ENCODE measurements at places on chromosomes 3 and 15.

- DNase-seq: no peak
- H3K4me3 ChIP-seq: no peak overlapping the region
- H3K27ac ChIP-seq: no peak overlapping the region
Measured at GRCh38 chr3:169122416-169122815, 541.1 kb downstream of the MECOM start.

DNA sequence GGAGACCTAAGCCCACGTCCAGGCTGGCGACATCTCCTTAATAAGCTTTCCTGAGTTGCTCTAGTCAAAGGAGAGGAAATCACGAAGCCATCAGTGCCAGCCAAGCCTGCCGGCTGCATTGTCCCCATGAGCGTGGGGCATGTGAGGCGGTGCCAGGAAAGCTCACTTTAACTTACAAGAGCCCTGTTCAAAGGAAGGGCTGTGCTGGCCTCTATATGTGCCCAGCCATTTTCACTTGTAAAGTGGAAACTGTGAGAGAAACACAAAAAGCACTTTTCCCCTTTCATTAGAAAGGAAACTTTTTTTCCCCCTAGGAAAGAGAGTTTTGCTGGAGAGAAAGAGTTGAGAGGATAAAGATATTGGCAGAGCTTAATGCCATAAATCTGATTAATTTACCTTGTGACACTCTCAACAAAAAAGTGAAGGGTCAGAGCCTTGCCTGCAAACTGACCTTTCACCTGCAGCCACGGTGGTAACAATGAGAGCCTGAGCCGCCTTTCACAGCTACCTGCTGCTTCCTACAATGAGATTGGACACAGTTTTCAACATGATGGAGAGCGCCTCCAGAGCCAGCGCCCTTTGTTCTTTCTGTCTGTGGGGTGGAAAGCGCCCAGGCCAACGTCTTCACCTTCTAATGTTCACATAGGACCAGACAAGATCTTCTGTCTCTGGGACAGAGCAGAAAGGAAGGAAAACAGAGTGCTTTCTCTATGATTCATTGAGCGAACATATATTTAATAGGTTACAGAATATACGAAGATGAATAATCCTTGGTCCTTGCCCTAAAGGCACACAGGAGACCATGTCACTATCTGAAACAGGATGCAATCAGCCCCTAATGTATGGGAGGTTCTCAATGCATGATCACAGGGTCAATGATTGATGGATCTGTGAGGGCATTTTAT lies 233.1 kb upstream of the HES1 start:
- no peaks in the 10 kb centered on the region for H3K36me3 ChIP-seq
- DNase-seq: no peak
- H3K4me3 ChIP-seq: no peak overlapping the region
- no peak overlapping the region for H3K27ac ChIP-seq
- peaks cover under 1% of the 10 kb centered on the region for H3K4me1 ChIP-seq
- no peaks in the 10 kb centered on the region for H3K27me3 ChIP-seq

- H3K36me3 ChIP-seq: no peaks in the 10 kb centered on the region
- H3K4me3 ChIP-seq: no peak overlapping the region
- no peaks in the 10 kb centered on the region for H3K27me3 ChIP-seq
- H3K4me1 ChIP-seq: no peaks in the 10 kb centered on the region
- no peak overlapping the region for H3K27ac ChIP-seq
Measured at GRCh38 chr15:72912121-72912520, 128.6 kb upstream of the ADPGK start.

DNA sequence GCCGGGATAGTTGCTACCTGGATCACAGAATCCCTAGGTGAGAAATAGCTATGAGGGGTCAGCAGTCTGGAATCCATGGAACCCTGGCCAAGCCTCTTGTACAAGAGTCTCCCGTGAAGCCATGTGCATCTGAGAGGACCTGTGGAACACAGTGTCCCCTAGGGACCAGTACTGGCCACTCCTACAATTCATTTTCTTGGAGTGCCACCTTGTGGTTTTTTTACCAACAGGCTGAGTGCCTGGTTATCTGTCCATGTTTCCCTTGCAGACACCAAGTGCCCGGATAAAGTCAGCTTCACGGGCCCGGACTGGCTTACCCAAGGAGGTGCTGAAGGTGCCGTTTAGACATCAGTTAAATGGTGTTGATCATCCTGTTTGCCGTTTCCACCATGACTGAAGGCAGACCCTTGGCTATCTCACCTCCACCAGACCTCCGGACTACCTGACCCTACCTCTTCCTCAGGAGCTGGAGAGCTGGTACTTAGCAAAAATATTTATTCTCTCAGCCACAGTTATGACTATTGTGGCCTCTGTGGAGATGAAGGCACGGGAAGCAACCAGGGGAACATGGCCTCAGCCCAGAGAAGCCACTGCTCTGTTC lies 93.9 kb downstream of the RBPMS2 start:
- no peak overlapping the region for H3K27ac ChIP-seq
- H3K27me3 ChIP-seq: no peaks in the 10 kb centered on the region
- H3K36me3 ChIP-seq: peaks cover 66% of the 10 kb centered on the region
- peak; percentile 83 for DNase-seq

DNA sequence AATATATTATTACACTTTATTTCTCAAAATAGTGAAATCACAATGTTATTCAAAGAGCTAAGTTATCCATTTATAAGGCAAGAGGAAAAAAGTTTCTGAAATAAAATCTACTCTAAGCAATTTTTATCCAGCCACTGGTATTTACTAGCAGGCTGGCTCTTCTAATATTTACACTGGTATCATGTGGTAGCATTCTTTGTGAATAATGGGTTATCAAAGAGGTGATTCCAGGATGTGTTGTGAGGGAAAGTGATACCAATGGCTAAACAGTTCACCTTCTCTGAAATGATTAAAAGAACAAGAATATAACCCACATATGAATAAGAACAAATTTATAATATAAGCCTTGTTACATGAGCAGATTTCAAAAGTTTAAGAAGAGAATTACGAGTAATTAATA lies 44.1 kb downstream of the DHX36 start:
- no peak overlapping the region for H3K4me3 ChIP-seq
- peaks cover 10% of the 10 kb centered on the region for H3K36me3 ChIP-seq
- no peak for DNase-seq
- H3K4me1 ChIP-seq: no peaks in the 10 kb centered on the region
- H3K27ac ChIP-seq: no peak overlapping the region

GRCh38 chr3:193974671-193975535 lies 161.0 kb upstream of the HES1 start:
- H3K4me3 ChIP-seq: no peak overlapping the region
- no peak for DNase-seq
- no peaks in the 10 kb centered on the region for H3K36me3 ChIP-seq
- no peaks in the 10 kb centered on the region for H3K27me3 ChIP-seq
- no peak overlapping the region for H3K27ac ChIP-seq

DNA sequence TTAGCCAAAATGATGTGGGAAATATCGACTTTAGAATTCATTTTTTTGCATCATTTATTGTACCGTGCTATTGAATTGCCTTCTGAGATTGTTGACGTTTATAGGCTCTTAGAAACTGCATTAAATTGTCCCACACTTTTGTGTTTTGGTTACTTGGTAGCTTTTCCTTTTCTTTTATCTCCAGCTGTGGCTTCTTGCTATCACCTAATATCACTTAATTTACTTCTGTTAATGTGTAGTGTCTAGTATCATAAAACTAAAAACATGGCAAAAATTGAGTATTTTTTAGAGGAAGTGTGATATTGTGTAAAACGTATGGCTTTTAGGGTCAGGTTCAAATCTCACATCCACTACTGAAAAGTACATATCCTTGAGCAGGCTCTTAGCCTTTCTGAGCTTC lies 11.2 kb downstream of the TMOD3 start:
- no peaks in the 10 kb centered on the region for H3K27me3 ChIP-seq
- H3K36me3 ChIP-seq: no peaks in the 10 kb centered on the region
- no peaks in the 10 kb centered on the region for H3K4me1 ChIP-seq
- no peak for DNase-seq
- no peak overlapping the region for H3K4me3 ChIP-seq

GRCh38 chr3:65398953-65399352 lies 639.8 kb downstream of the MAGI1 start:
- no peak overlapping the region for H3K4me3 ChIP-seq
- DNase-seq: no peak
- no peaks in the 10 kb centered on the region for H3K27me3 ChIP-seq
- H3K36me3 ChIP-seq: no peaks in the 10 kb centered on the region

DNA sequence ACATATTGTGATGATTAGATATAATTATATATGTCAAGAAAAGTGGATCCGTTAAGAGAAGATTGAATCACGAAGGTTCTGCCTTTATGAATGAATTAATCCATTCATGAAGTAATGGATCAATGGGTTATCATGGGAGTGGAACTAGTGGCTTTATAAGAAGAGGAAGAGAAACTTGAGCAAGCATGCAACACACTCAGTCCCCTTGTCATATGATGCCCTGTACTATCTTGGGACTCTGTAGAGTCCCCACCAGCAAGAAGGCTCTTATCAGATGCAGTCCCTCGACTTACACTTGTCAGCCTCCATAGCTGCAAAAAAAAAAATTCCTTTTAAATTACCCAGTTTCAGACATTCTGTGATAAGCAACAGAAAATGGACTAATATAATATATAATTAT lies 301.9 kb downstream of the RAP2B start:
- H3K27me3 ChIP-seq: no peaks in the 10 kb centered on the region
- H3K36me3 ChIP-seq: no peaks in the 10 kb centered on the region
- H3K4me1 ChIP-seq: no peaks in the 10 kb centered on the region
- DNase-seq: no peak
- H3K27ac ChIP-seq: no peak overlapping the region

- H3K4me1 ChIP-seq: no peaks in the 10 kb centered on the region
- no peak overlapping the region for H3K4me3 ChIP-seq
- H3K27ac ChIP-seq: no peak overlapping the region
- no peaks in the 10 kb centered on the region for H3K36me3 ChIP-seq
- no peak for DNase-seq
- H3K27me3 ChIP-seq: no peaks in the 10 kb centered on the region
Measured at GRCh38 chr3:99315896-99316295, 322.5 kb upstream of the COL8A1 start.

- H3K4me3 ChIP-seq: no peak overlapping the region
- H3K4me1 ChIP-seq: no peaks in the 10 kb centered on the region
- H3K27ac ChIP-seq: no peak overlapping the region
- no peaks in the 10 kb centered on the region for H3K27me3 ChIP-seq
- no peak for DNase-seq
Measured at GRCh38 chr3:164550857-164551256, 527.4 kb downstream of the SI start.

- H3K4me1 ChIP-seq: no peaks in the 10 kb centered on the region
- no peak overlapping the region for H3K27ac ChIP-seq
- no peak overlapping the region for H3K4me3 ChIP-seq
- H3K36me3 ChIP-seq: no peaks in the 10 kb centered on the region
- no peak for DNase-seq
- H3K27me3 ChIP-seq: no peaks in the 10 kb centered on the region
Measured at GRCh38 chr3:171163101-171164066, 136.9 kb upstream of the SLC2A2 start.

DNA sequence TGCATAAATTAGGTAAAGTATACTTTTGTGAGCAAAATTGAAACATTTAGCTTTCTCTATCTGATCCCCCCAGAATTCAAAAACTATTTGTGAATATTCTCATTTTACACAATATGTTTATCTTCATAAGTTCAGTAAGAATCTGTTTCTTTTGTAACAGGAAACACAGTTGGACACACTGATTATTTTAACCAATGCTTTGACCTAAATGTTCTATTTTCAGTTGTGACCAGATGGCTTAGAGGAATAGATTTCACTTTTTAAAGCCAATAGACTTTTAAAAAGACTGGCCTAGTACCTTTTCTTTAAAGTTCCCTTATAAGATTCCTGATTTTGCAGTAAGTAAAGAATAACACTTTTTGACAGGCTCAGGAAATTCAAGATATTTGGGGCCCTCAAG lies 74.0 kb upstream of the STRIT1 start:
- H3K4me3 ChIP-seq: no peak overlapping the region
- H3K27ac ChIP-seq: no peak overlapping the region

GRCh38 chr3:194136519-194137007 lies 615 bp downstream of the HES1 start:
- no peaks in the 10 kb centered on the region for H3K27me3 ChIP-seq
- peak overlapping the region; percentile 42 for H3K27ac ChIP-seq

GRCh38 chr3:74531491-74531890 lies 83.0 kb downstream of the CNTN3 start:
- no peak overlapping the region for H3K4me3 ChIP-seq
- H3K36me3 ChIP-seq: no peaks in the 10 kb centered on the region
- no peaks in the 10 kb centered on the region for H3K27me3 ChIP-seq
- H3K27ac ChIP-seq: no peak overlapping the region
- DNase-seq: peak; percentile 10

DNA sequence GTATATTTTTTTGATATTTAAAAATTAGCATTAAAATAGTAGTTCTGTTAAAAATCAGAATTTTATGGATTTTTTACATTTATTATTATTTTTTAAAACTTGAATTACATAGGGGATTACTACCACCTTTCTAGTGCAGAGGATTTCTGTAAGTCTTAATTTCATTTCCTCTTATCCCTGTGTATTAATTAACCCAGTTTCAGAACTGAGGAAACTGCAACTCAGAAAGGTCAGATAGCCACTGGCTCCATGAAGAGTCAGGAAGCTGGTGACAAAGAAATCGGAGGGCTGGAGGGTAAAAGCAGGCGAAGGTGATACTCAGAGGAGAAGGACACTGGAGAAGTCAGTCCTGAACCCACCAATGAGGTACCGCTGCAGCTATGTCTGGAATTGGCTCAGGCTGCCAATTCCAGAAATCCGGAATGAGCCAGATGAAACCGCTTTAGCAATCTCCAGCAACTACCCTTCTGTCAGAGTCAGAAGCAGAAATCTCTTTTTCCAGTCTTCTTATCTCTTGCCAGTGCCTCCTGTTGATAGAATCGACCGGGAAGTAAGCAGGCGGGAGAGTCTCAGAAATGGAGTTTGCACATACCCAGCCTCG lies 308.5 kb downstream of the SV2B start:
- H3K27me3 ChIP-seq: no peaks in the 10 kb centered on the region
- DNase-seq: no peak
- no peak overlapping the region for H3K27ac ChIP-seq
- peaks cover 9% of the 10 kb centered on the region for H3K4me1 ChIP-seq
- H3K4me3 ChIP-seq: no peak overlapping the region

- no peaks in the 10 kb centered on the region for H3K36me3 ChIP-seq
- no peak overlapping the region for H3K27ac ChIP-seq
- DNase-seq: no peak
- no peak overlapping the region for H3K4me3 ChIP-seq
- no peaks in the 10 kb centered on the region for H3K4me1 ChIP-seq
- H3K27me3 ChIP-seq: no peaks in the 10 kb centered on the region
Measured at GRCh38 chr15:25742776-25743547, 120.2 kb downstream of the ATP10A start.

GRCh38 chr3:138113326-138113725 lies 2.1 kb downstream of the DZIP1L start:
- no peak overlapping the region for H3K4me3 ChIP-seq
- H3K27ac ChIP-seq: no peak overlapping the region
- H3K36me3 ChIP-seq: no peaks in the 10 kb centered on the region
- no peak for DNase-seq

GRCh38 chr15:44194323-44195150 lies 534 bp downstream of the FRMD5 start:
- peaks cover 12% of the 10 kb centered on the region for H3K4me1 ChIP-seq
- peak overlapping the region; percentile 74 for H3K4me3 ChIP-seq
- no peak overlapping the region for H3K27ac ChIP-seq
- H3K36me3 ChIP-seq: no peaks in the 10 kb centered on the region
